ENCODE measurements at places on chromosomes 6 and 20. TPM values are rescaled to one million over a fixed set of nuclear protein-coding genes. Genes with fewer than 3 reads are reported as not detected.

GRCh38 chr6:170057961-170058877 is 232.7 kb downstream of the DLL1 start:
- DNase-seq, result no peak

DNA sequence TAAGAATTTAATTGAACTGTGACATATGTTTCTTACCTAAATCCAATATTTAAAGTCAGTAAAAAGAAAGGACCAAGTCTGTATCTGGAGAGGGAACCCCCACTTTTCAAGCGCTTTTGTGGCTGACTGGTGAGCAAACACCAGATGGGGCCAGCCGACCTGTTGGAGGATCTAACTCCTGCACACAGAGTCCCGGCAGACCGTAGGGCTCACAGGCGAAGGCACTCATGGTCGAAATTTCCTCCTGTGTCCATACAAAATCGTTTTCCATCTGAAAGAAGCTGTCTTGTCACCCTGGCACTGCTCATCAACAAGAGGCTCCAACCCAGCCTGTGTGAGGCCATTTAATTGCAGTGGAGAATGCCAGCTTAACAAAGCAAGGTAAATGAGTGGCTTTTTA is 94.0 kb downstream of the SCML4 start:
- peak; percentile 45 for DNase-seq

AGER gene
- 13.0 TPM for total RNA-seq

DNA sequence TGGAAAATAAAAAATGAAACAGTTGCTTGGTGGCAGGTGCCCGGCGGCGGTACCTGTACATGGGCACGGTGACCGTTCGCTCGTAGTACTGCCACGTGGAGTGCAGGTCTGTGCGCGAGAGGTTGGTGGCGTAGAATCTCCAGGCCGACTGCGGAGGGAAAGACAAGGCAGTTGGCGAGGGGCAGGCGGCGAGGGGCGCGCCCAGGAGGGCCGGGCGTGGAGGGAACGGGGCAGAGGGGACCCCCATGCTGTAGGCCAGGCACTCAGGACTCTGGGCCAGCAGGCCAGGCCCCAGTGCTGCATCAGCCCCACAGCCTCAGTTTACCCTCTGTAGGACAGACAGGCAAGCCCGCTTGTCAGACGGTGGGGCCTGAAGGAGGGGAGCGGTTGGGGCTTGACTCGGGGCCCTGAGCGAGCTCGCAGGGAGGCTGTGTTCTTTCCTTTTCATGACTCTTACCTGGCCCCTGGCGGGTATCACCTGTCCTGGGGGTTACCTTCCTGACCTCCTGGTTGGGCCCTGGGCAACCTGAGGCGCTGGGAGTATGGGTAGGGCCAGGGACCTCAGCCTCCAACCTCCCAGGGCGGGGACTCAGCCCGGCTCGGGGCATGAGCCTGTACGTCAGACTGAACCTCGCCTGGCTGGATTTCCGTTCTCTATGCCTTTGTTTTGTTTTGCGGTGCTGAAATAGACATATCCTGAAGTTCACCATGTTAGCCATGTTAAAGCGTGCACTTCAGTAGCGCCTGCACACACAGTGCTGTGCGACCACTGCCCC is 38.5 kb downstream of the KCNQ2 start:
- no peak for DNase-seq

Data from activated T-cell treated with anti-CD3 and anti-CD28 coated beads, Interleukin-2, amount 50 U/mL, for 4 hours (primary cell).